ENCODE measurements at places on chromosomes 1 and 21. TPM values are rescaled to one million over a fixed set of nuclear protein-coding genes. Genes with fewer than 3 reads are reported as not detected.

DNA sequence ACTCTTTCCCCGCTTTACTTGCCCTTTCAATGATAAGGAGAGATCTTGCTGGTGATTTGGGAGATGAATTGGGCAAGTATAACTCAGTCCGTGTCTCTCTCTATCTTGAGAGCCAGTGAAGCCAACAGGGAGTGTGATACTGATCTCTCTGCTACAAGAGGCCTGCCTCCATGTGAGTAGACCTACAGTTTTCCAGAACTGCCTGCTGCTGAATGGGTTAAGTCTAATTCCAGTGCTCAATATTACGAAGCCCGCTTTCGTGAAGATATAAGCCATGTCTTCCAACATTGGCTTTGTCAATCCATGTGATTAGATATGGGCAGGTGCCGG, 92.6 kb downstream of the ADCY10 start:
- DNase-seq: no peak

Gene SPATA21
- total RNA-seq: not detected

DNA sequence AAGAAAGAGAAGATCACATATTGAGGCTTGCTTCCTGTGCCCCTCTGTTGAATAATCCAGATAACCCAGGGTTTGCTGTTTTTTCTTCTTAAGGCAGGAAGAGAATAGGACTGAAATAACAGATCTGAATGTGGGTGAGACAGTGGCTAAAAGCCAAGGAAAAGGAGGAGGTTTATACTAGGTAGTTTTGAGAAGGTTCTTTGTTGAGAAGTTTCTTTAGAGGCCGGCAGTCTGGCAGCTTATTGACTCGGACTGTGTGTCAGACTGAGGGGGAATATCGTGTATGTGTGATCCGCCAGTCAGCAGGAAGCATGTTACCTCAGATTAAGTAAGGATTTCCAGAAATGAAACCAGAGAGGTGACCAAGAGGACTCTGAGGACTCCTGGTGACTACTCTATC, 119.8 kb downstream of the PLA2G4A start:
- no peak for DNase-seq

Gene GABRD
- 0.07 TPM for total RNA-seq

DNA sequence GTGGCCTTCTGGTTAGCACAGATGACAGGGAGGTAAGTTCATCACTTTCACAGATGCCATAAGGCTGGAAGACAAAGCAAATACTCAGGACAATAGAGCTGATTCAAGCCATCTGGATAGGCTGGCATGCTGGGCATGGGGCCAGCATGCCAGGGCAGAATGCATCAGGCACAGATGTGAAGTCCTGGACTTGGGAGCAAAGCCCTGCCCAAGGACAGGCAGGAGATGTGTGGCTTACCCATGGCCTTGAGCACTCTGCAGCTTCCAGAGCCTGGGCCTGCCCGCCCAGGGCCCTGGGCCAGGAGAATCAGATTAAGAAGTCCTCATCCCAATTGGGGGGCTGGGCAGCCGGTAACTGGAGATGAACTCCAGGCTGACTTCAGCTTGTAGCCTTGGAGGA, 135.7 kb upstream of the ZC3H12A start:
- no peak for DNase-seq

All from A172 (cell line).